Psoas muscle (tissue), 8 donors: ENCODE measurements at places on chromosomes 7 and 10. TPM values are rescaled to one million over a fixed set of nuclear protein-coding genes. Genes with fewer than 3 reads are reported as not detected.

OPN1SW gene
- total RNA-seq = not detected

DNA sequence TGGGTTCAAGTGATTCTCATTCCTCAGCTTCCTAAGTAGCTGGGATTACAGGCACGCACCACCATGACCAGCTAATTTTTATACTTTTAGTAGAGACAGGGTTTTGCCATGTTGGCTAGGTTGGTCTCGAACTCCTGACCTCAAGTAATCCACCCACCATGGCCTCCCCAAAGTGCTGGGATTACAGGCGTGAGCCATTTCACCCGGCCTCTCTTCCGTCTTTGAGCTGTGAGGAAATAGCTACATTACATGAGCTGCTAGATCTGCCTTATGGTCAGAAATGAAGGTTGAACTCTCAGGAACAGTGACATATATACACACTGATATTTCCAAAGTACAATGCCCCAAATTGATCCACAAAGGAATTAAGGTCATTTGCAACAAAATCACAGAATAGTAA lies 2.4 kb downstream of the BLVRA start:
- H3K36me3 ChIP-seq = no peaks in the 10 kb centered on the region
- no peak for DNase-seq
- H3K27ac ChIP-seq = no peak overlapping the region
- H3K27me3 ChIP-seq = no peaks in the 10 kb centered on the region
- H3K4me1 ChIP-seq = peaks cover 20% of the 10 kb centered on the region
- H3K4me3 ChIP-seq = no peak overlapping the region

GRCh38 chr7:92436612-92437445 lies 10.5 kb upstream of the GATAD1 start:
- no peak for DNase-seq
- no peaks in the 10 kb centered on the region for H3K27me3 ChIP-seq
- H3K36me3 ChIP-seq = no peaks in the 10 kb centered on the region
- H3K27ac ChIP-seq = no peak overlapping the region
- H3K4me1 ChIP-seq = no peaks in the 10 kb centered on the region

NKX1-2 gene
- not detected for total RNA-seq

DNA sequence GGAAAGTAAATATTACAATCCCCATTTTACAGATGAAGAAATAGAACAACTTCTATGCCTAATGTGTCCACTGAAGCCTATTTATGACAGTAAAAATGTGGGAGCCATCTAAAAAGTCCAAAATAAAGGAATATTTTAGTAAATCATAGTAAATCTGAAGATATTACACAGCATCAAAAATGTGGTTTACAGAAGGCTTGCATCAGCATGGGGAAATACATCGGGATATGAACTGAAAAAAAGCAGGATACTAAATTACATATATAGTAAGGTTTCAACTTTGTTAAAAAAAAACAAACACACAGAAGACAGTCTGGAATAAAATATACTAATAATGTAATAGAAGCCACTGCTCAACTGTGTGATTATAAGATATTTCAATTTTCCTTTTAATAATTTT lies 20.8 kb downstream of the CPA1 start:
- no peak for DNase-seq
- no peak overlapping the region for H3K4me3 ChIP-seq
- H3K4me1 ChIP-seq = no peaks in the 10 kb centered on the region
- H3K36me3 ChIP-seq = no peaks in the 10 kb centered on the region
- H3K27ac ChIP-seq = no peak overlapping the region

DNA sequence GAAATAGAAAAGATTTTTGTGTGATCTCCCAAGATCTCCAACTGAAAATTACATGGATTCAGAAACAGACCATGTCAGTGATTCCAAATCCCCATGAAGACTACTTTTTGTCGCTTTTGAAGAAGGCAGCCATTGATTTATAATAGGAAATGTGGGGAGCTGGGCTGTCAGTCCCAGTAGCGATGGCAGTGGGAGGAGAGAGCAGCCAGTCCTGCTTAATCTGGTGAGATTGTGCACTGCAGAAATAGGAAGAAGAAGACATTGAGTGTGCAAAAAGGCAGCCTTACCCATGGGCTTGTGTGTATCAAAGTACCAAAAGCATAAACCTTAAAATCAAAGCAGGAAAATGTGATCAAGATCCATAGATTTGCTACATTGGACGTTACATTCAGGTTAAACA lies 4.8 kb downstream of the ADRB1 start:
- no peaks in the 10 kb centered on the region for H3K27me3 ChIP-seq
- no peak overlapping the region for H3K27ac ChIP-seq
- H3K36me3 ChIP-seq = peaks cover 2% of the 10 kb centered on the region
- H3K4me3 ChIP-seq = no peak overlapping the region

- no peaks in the 10 kb centered on the region for H3K36me3 ChIP-seq
- H3K27me3 ChIP-seq = no peaks in the 10 kb centered on the region
- H3K27ac ChIP-seq = no peak overlapping the region
- no peaks in the 10 kb centered on the region for H3K4me1 ChIP-seq
These were observed 28.1 kb upstream of the SFTPD start for GRCh38 chr10:79976999-79977398.

DNA sequence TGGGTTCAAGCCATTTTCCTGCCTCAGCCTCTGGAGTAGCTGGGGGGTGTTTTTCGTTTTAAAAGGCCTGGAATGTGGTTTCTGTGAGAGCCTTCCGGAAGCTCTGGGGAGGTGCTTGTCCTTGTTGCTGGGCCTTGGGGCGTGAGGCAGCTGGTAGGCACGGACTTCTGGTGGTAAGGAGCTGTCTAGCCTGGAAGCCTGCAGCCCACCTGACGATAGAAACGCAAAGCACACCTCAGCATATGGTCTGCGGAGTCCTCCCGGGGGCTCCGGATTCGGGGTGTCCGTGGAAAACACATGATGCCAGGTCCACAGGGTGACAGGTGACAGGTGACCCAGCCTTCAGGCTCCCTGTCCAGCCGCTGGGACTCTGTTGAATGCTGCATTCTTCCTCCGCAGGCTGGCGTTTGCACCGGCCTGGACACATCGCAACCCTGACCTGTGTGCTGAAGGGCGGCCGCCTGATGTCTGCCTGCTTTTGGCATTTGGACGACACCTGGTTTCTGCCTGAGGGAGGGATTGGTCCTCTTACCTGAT lies 37.3 kb downstream of the INPP5A start:
- DNase-seq = no peak
- H3K4me3 ChIP-seq = no peak overlapping the region
- H3K4me1 ChIP-seq = peaks cover 49% of the 10 kb centered on the region
- H3K27ac ChIP-seq = no peak overlapping the region
- H3K36me3 ChIP-seq = no peaks in the 10 kb centered on the region

- H3K4me3 ChIP-seq = no peak overlapping the region
- no peak for DNase-seq
- H3K4me1 ChIP-seq = no peaks in the 10 kb centered on the region
- H3K27ac ChIP-seq = no peak overlapping the region
These were observed 68.5 kb downstream of the LRRN3 start for GRCh38 chr7:111159426-111159825.

PON1 gene
- not detected for total RNA-seq

DNA sequence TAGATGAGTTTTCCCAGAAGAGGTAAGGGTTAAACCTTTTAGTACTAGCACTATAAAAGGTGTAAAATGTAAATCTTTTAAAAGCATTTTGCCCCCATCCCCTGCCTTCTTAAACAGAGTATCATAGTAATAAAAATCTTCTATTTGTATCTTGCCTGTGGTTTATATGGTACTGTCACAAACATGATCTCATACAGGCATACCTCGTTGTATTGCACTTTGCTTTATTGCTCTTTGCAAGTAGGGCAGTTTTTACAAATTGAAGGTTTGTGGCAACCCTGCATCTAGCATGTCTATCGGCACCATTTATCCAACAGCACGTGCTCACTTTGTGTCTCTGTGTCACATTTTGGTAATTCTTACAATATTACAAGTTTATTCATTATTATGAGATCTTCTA lies 198.8 kb upstream of the YAE1 start:
- no peaks in the 10 kb centered on the region for H3K4me1 ChIP-seq
- no peak overlapping the region for H3K4me3 ChIP-seq
- DNase-seq = no peak
- H3K27ac ChIP-seq = no peak overlapping the region
- no peaks in the 10 kb centered on the region for H3K27me3 ChIP-seq
- H3K36me3 ChIP-seq = no peaks in the 10 kb centered on the region

LIPJ gene
- 0.27 TPM for total RNA-seq

ANKRD22 gene
- total RNA-seq = not detected

GRCh38 chr10:51911723-51912122 lies 212.3 kb upstream of the CSTF2T start:
- H3K4me1 ChIP-seq = no peaks in the 10 kb centered on the region
- no peak for DNase-seq
- H3K27me3 ChIP-seq = no peaks in the 10 kb centered on the region
- H3K27ac ChIP-seq = no peak overlapping the region
- H3K4me3 ChIP-seq = no peak overlapping the region

EPHB4 gene
- total RNA-seq = 11.4 TPM

- H3K27me3 ChIP-seq = no peaks in the 10 kb centered on the region
- peak overlapping the region; percentile 61 for H3K27ac ChIP-seq
- H3K4me1 ChIP-seq = peaks cover 43% of the 10 kb centered on the region
- H3K4me3 ChIP-seq = no peak overlapping the region
These were observed 138.8 kb upstream of the BTBD16 start for GRCh38 chr10:122132331-122132755.

DNA sequence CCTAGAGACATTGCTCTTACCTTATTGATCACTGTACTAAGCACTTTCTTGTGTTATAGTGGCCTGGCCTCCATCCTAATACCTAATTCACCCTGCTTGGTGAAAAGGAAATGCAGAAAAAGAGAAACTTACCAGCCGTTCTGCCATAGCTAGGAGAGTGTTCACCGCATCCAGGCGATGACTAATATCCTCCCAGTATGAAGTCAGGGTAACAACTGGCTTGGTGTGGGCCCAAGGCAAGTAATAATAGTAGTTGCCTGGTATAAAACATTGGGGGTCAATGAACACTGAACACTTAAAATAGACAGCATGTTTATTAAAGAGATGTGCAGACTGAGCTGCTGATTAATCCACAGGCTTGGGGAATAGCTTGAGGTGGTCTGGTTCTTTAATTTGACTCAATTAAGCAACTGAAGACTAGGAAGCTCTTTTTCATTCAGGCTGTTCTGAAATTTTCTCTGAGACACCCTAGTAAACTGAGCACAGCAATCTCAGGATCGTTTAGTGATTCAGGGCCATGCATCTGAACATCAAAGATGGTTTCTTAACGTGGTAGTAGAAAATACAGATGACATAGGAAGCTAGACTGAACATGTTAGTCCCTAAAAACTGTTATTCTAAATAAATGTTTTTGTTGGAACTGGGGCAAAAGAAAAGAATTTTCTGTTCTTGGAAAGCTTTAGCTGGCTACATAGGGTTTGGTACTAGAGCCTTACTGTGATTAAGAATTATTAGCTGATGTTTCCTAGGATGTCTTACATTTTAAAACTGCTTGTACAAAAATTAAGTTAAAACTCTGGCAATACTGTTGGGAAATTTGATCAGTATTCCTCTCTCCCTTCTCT lies 102.2 kb downstream of the MYOF start:
- no peak overlapping the region for H3K4me3 ChIP-seq
- DNase-seq = no peak
- H3K36me3 ChIP-seq = no peaks in the 10 kb centered on the region
- H3K27me3 ChIP-seq = no peaks in the 10 kb centered on the region

GRCh38 chr10:49299816-49300139 lies 808 bp downstream of the C10orf71 start:
- peaks cover 67% of the 10 kb centered on the region for H3K4me1 ChIP-seq
- H3K27ac ChIP-seq = peak overlapping the region; percentile 99
- DNase-seq = no peak
- H3K36me3 ChIP-seq = peaks cover 13% of the 10 kb centered on the region
- peak overlapping the region; percentile 80 for H3K4me3 ChIP-seq

- no peak for DNase-seq
- H3K4me1 ChIP-seq = no peaks in the 10 kb centered on the region
- no peaks in the 10 kb centered on the region for H3K27me3 ChIP-seq
- no peak overlapping the region for H3K27ac ChIP-seq
- no peak overlapping the region for H3K4me3 ChIP-seq
- no peaks in the 10 kb centered on the region for H3K36me3 ChIP-seq
These were observed 67.8 kb upstream of the NXPH1 start for GRCh38 chr7:8365499-8366110.

DNA sequence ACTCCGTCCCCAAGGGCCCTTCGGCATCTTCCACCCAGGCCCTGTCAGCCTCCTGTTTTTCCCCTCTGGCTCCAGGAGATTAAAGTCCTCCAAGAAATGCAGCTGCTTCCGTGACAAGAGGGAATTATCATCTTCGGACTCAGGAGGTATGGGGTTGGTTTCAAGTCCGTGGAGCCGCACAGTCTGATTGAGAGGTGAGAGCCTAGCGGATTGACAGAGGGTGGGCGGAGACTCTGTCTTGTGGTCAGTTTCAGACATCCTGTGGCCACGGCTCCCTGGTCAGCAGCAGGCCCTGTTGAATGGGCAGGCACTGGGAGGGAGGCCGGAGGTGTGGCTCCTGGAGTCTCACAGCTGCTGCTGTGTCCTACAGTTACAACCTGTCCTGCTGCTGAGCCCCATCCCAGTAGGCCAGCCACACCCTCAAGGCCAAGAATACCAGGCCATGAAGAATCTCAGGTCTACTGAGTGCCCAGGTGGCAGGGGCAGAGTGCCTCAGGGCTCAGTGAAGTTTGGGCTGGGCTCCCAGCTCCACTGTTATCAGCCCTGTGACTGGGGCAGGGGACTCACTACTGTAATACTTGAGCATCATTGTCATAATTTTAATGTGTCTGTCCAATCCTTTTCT lies 49.3 kb upstream of the ZNF716 start:
- H3K27ac ChIP-seq = no peak overlapping the region
- H3K4me1 ChIP-seq = no peaks in the 10 kb centered on the region
- H3K27me3 ChIP-seq = no peaks in the 10 kb centered on the region
- H3K4me3 ChIP-seq = no peak overlapping the region

EBLN1 gene
- total RNA-seq = not detected

DNA sequence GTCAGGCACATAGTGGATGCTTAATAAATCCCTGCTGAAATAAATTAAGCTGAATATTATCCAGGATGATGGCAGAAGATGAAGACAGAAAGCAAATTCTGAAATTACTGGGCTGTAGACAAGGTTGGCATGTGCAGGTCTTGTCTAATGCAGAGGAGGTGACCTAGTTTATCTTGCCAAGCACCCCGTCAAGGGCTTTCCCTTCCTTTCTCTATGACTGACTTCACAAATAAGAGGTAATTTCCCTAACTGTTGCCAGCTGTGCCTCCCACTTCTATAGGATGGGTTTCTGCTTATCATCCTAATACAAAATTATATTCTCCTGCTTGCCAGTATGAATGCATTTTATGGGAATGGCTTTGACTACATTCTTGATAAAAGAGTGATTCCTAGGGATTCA lies 38.0 kb downstream of the LHFPL3 start:
- no peak for DNase-seq
- H3K4me3 ChIP-seq = no peak overlapping the region
- no peaks in the 10 kb centered on the region for H3K4me1 ChIP-seq
- H3K36me3 ChIP-seq = no peaks in the 10 kb centered on the region
- H3K27ac ChIP-seq = no peak overlapping the region
- H3K27me3 ChIP-seq = no peaks in the 10 kb centered on the region

- H3K36me3 ChIP-seq = no peaks in the 10 kb centered on the region
- H3K27ac ChIP-seq = no peak overlapping the region
- no peak overlapping the region for H3K4me3 ChIP-seq
- no peak for DNase-seq
- no peaks in the 10 kb centered on the region for H3K4me1 ChIP-seq
These were observed 57.9 kb upstream of the FEZF1 start for GRCh38 chr7:122362473-122362872.

- no peak overlapping the region for H3K4me3 ChIP-seq
- no peaks in the 10 kb centered on the region for H3K36me3 ChIP-seq
- H3K27ac ChIP-seq = no peak overlapping the region
These were observed 4.8 kb upstream of the LSM8 start for GRCh38 chr7:118179191-118179590.

CREB5 gene
- 6.3 TPM for total RNA-seq
